ENCODE measurements at places on chromosomes 16 and 17.

GRCh38 chr17:17474341-17474740 lies 2.5 kb upstream of the MED9 start:
- peaks cover 32% of the 10 kb centered on the region for H3K27me3 ChIP-seq
- H3K4me3 ChIP-seq = no peak overlapping the region
- no peaks in the 10 kb centered on the region for H3K36me3 ChIP-seq
- H3K27ac ChIP-seq = no peak overlapping the region

DNA sequence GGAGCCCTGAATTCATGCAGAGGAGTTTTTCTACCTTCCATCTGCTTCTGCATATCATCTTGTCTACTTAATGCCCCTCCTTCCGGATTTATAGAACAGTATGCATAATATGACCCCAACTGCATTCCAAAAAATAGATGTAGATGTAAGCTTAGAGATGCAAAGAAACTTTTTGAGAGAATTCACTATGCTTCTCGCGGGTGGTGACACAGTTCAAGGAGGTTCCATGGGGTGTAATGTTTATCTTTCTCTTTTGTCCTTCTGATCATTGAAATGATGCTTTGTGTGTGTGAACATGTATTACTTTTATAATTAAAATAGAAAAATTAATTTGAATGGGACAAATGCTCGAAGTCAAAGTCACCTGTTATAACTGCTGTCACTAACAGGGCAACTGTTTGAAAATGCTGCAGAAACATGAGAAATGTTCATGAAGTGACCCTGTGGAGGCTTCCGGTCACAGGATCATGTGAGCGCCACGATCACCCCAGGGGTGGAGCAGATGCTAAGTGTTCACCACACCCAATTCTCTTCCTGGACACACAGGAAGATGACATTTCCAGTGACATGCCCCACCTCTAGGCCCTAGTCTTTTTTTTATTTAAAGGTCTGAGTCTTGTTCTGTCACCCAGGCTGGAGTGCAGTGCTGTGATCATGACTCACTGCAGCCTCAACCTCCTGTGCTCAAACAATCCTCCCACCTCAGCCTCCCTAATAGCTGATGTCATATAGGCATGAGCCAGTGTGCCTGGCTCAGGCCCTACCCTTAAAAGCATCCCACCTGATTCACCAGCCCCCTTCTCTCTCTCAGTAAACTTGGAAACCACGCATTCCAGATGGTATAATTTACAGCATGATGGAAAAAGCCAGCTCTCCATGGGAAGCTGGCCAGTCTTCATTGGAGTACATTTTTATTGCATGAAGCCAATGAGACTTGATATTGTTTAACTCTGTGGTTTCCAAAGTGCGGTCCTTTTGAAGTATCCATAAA lies 21.0 kb upstream of the AGRP start:
- no peak overlapping the region for H3K4me3 ChIP-seq
- H3K27me3 ChIP-seq = no peaks in the 10 kb centered on the region
- peaks cover 43% of the 10 kb centered on the region for H3K4me1 ChIP-seq
- H3K36me3 ChIP-seq = peaks cover 4% of the 10 kb centered on the region
- ATAC-seq = peak; percentile 89

DNA sequence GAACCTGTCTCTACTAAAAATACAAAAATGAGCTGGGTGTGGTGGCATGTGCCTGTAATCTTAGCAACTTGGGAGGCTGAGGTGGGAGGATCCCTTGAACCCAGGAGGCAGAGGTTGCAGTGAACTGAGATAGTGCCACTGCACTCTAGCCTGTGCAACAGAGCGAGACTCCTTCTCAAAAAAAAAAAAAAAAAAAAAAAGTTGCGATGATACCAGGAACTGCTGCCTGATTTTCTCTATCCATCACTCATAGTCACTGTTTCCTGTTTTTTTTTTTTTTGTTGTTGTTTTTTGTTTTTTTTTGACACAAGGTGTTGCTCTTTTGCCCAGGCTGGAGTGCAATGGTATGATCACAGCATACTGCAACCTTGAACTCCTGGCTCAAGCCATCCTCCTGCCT lies 59.2 kb downstream of the ABCC1 start:
- peaks cover 49% of the 10 kb centered on the region for H3K4me1 ChIP-seq
- peak overlapping the region; percentile 48 for H3K4me3 ChIP-seq
- peak overlapping the region; percentile 99 for H3K27ac ChIP-seq
- no peaks in the 10 kb centered on the region for H3K27me3 ChIP-seq

- H3K36me3 ChIP-seq = no peaks in the 10 kb centered on the region
- no peak for ATAC-seq
- no peak overlapping the region for H3K4me3 ChIP-seq
- no peak overlapping the region for H3K27ac ChIP-seq
- H3K4me1 ChIP-seq = peaks cover 7% of the 10 kb centered on the region
Observed at GRCh38 chr16:29779474-29779873, 1.4 kb downstream of the ZG16 start.

GRCh38 chr16:15830832-15831451 lies 25.9 kb downstream of the MYH11 start:
- peak; percentile 46 for ATAC-seq
- H3K4me1 ChIP-seq = peaks cover 12% of the 10 kb centered on the region
- no peak overlapping the region for H3K4me3 ChIP-seq
- H3K36me3 ChIP-seq = no peaks in the 10 kb centered on the region

GRCh38 chr16:55444754-55445485 lies 34.1 kb upstream of the MMP2 start:
- H3K27me3 ChIP-seq = peaks cover 9% of the 10 kb centered on the region
- no peaks in the 10 kb centered on the region for H3K36me3 ChIP-seq
- ATAC-seq = peak; percentile 69
- H3K4me3 ChIP-seq = no peak overlapping the region
- H3K4me1 ChIP-seq = peaks cover 15% of the 10 kb centered on the region

DNA sequence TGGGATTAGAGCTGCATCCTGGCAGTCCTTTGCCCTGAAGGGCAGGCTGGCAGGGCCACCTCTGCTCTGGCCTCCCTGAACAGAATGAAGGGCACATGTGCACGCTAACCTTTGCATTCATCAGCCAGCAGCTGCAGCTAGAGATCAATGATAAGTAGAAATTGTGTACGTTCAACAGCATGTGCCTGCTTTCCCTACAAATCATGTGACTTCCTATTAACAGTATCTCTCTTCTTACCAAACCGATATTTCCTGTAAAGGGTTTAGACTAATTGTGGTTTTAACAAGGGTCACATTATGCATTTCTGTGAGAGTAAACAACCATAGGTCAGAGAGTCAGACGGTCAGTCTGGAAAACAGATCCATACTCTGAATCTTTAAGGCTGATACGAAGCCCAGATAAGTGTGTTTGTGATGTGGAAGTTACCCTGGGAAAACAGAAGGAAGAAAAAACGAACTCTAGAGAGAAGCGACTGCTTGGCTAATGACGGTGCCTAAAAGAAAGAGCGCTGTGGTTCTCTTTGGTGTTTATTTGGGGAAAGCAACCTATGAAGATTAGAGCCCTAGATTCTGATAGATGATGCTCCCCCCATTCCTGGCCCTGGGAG lies 219.4 kb downstream of the MAF start:
- no peak overlapping the region for H3K27ac ChIP-seq
- no peaks in the 10 kb centered on the region for H3K36me3 ChIP-seq
- H3K4me3 ChIP-seq = no peak overlapping the region

DNA sequence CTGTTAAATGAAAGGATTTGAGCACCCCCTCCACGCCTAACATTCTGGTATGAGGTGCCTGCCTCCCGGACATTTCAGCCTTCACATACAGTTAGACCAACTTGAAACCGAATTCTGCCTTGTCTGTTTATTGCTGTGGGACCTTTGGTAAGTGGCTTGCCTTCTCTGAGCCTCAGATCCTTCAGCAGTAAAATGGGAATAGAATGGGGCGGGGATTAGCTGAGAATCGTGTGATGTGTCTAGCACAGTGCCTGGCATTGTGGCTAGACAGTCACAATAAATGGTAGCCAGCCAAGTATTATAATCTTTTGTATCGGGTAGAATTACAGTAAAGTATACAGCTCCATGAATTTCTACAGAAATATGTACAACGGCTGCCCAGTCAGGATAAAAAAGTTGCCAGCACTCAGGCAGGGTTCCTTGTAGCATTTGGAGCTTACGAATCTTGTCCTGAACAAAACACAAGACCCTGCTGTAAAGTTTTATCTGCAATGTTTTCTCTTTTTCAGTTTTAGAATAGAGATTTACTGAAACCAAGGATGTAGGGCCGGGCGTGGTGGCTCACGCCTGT lies 786 bp downstream of the TMC7 start:
- no peaks in the 10 kb centered on the region for H3K36me3 ChIP-seq
- peaks cover 5% of the 10 kb centered on the region for H3K4me1 ChIP-seq
- peaks cover 51% of the 10 kb centered on the region for H3K27me3 ChIP-seq
- no peak overlapping the region for H3K4me3 ChIP-seq
- no peak for ATAC-seq

GRCh38 chr16:57704905-57705852 lies 10.6 kb downstream of the DRC7 start:
- H3K4me3 ChIP-seq = no peak overlapping the region
- no peak overlapping the region for H3K27ac ChIP-seq
- H3K4me1 ChIP-seq = no peaks in the 10 kb centered on the region
- ATAC-seq = no peak

GRCh38 chr17:27518545-27519521 lies 62.6 kb downstream of the KSR1 start:
- peak overlapping the region; percentile 45 for H3K27ac ChIP-seq
- H3K4me1 ChIP-seq = peaks cover 27% of the 10 kb centered on the region
- no peaks in the 10 kb centered on the region for H3K27me3 ChIP-seq
- ATAC-seq = no peak

DNA sequence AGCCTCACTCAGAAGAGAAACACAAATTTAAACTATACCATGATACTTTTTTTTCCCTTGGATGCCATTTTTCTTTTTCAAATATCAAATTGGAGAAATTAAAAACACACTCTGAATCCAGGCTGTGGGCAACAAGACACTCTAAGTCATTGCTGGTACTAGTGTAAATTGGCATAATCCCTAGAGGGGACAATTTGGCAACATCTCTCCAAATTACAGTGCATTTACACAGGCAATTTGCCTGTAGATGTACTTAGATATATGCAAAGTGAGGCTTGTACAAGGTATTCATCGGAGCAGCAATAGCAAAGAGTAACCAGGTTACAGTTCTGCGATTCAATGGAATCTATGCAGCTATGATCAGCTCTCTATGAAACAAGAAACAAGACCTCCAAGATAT lies 6.7 kb upstream of the GUCY2D start:
- no peak for ATAC-seq
- no peak overlapping the region for H3K4me3 ChIP-seq
- peaks cover 9% of the 10 kb centered on the region for H3K4me1 ChIP-seq
- peaks cover 28% of the 10 kb centered on the region for H3K27me3 ChIP-seq
- no peak overlapping the region for H3K27ac ChIP-seq
- no peaks in the 10 kb centered on the region for H3K36me3 ChIP-seq

- H3K4me1 ChIP-seq = peaks cover 48% of the 10 kb centered on the region
- peak overlapping the region; percentile 98 for H3K27ac ChIP-seq
- peaks cover 25% of the 10 kb centered on the region for H3K36me3 ChIP-seq
- H3K4me3 ChIP-seq = peak overlapping the region; percentile 46
Observed at GRCh38 chr17:46020023-46020761, 21.1 kb downstream of the STH start.

GRCh38 chr16:85626191-85626981 lies 13.3 kb downstream of the GSE1 start:
- H3K4me1 ChIP-seq = peaks cover 69% of the 10 kb centered on the region
- no peak for ATAC-seq
- H3K4me3 ChIP-seq = no peak overlapping the region
- H3K27me3 ChIP-seq = no peaks in the 10 kb centered on the region
- H3K36me3 ChIP-seq = peaks cover 28% of the 10 kb centered on the region

GRCh38 chr16:6375465-6376075 lies 957.1 kb upstream of the RBFOX1 start:
- H3K36me3 ChIP-seq = no peaks in the 10 kb centered on the region
- H3K4me3 ChIP-seq = no peak overlapping the region
- H3K27ac ChIP-seq = no peak overlapping the region

DNA sequence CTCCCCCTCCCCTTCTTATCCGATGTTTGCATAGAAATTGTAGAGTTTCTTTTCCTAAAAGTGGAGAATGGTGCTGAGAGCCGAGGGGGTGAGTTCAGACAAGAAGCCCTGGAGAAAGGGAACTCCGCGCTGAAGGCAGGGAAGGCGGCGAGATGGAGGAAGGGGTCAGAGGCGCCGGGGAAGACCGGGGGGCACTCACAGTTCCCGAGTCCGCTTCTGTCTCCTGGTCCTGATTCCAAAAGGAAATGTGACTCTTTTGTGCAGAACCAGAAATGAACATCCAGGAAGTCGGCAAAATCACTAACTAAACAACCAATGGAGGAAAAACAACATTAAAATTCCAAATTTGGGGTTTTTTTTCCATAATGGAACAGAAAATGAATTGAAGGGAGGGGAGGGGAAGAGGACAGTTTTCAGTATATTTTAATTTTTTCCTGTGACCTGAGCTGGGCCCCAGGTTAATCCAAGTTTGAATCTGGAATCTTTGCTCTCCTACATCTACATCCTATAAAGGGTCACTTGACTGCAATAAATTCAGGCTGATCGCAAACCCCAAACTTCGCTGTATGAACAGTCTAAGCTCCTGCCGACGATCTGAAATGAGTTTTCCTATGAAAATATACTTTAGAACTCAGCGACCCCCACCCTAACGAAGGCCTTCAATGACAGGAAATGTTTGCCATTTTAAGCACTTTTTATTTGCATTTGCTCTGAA lies 252.3 kb downstream of the C16orf95 start:
- H3K27ac ChIP-seq = peak overlapping the region; percentile 48
- H3K4me1 ChIP-seq = peaks cover 26% of the 10 kb centered on the region
- peak overlapping the region; percentile 63 for H3K4me3 ChIP-seq
- no peaks in the 10 kb centered on the region for H3K36me3 ChIP-seq
- no peak for ATAC-seq

DNA sequence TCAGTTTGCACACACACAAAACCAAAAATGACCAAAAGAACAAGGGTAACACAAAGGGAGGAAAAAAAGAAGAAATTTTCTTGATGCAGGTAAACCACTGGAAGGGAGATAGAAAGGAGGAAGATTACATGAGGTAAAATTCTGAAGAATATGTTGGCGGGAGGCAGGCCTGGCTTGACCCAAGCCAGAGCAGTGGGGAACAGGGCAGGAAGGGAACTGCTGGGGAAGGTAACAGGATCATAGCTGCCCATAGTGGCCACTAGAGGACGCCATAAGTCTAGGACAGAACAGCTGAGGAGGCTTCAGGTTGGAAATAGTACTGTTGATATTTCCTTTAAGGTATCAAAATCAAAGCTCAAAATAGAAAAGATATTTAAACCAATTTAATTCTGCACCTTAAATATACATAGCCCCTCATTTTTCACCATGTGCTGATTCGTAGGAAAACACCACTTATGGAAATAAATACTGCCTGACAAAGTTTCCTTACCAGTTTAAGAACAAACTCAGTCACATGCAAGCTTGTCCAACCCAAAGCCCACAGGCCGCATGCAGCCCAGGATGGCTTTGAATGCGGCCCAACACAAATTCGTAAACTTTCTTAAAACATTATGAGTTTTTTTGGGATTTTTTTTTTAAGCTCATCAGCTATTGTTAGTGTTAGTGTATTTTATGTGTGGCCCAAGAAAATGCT lies 15.5 kb downstream of the VPS35 start:
- peak; percentile 75 for ATAC-seq
- H3K27me3 ChIP-seq = no peaks in the 10 kb centered on the region
- H3K36me3 ChIP-seq = peaks cover 43% of the 10 kb centered on the region

- H3K4me1 ChIP-seq = no peaks in the 10 kb centered on the region
- H3K36me3 ChIP-seq = no peaks in the 10 kb centered on the region
- no peak overlapping the region for H3K27ac ChIP-seq
- H3K27me3 ChIP-seq = peaks cover 10% of the 10 kb centered on the region
Observed at GRCh38 chr17:32102646-32103186, 39.6 kb upstream of the RHOT1 start.

- H3K36me3 ChIP-seq = no peaks in the 10 kb centered on the region
- no peak overlapping the region for H3K4me3 ChIP-seq
- no peaks in the 10 kb centered on the region for H3K27me3 ChIP-seq
- no peak for ATAC-seq
- H3K4me1 ChIP-seq = no peaks in the 10 kb centered on the region
- no peak overlapping the region for H3K27ac ChIP-seq
Observed at GRCh38 chr16:60776281-60776680, 1260.0 kb downstream of the CDH8 start.

Measured in stimulated activated memory B cell treated with anti-CD40 and anti-IgM and Interleukin-4, amounts not matched to agents 10 μg/mL and 1 μg/mL and 100 μg/mL, for 72 hours (primary cell).